NCI-H1436 treated with DMSO at 0.1 percent for 48 hours (cell line): ENCODE measurements at places on chromosomes 4 and X.

DNA sequence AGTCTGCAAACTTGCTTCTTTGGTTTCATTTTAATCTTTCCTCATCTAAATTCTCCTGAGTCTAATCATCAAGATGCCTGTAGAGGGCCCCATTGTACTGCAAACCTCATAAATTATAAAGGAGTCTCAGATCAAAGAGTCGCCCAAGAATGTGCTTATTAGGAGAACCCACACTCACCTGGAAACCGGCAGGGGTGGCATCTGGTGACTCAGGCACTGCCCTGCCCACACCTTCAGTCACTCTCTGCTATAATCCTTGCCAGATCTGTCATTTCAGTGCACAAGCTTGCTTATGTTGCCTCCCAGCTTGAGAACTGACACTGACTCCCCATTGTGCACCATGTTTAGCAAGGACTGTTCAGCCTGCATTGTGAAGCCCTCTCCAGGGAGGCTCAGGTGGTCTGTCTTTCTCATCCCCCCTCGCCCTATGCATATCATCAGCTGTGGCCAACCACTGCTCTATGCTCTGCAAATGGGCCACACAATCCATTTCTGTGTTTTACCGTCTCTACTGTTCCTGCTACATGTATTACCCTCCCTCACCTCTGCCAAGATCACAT is 12.4 kb downstream of the EPGN start:
- DNase-seq: no peak

- peak; percentile 67 for DNase-seq
Observed at GRCh38 chrX:47366041-47366722, 4.2 kb upstream of the ZNF157 start.

DNA sequence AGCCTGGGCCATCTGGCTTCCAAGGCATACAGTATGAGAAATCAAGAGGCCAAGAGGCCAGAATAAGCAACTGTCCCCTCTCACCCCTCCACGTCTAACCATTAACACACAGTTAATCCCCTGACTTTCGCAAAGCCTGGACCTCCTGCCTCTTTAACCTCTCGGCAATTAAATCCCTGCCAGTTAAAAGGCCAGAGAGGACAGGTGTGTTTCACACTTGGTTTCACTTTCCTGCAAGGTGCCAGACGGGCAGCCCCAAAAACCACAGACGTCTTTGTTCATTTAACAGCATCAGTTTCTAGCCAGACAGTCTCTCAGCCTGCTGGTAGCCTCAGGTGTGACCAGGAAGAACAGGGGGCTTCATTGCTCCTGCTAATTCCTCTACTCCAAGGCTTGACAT is 91.1 kb upstream of the KIT start:
- no peak for DNase-seq

DNA sequence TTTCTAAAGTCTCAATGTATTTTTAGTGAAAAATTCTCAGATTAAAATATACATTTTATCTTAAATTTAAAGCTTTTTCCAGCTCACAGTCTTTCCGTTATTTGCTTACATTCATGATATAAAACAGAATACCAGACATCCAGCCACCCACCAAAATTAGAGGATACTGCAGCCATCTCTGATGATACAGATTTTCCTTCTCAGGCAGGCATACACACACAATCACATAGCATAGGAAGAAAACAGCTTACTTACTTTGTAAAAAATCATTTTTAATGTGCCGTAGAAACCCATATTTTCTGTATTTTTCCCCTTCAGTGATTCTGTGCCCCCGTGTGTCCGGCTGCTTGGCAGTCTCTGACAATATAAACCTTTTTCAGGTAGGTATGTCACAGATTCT is 183.7 kb downstream of the FBXW7 start:
- DNase-seq: no peak

- DNase-seq: no peak
Observed at GRCh38 chrX:153526042-153526441, 8.6 kb downstream of the ATP2B3 start.

- DNase-seq: no peak
Observed at GRCh38 chr4:20617678-20618396, 82.4 kb upstream of the PACRGL start.

DNA sequence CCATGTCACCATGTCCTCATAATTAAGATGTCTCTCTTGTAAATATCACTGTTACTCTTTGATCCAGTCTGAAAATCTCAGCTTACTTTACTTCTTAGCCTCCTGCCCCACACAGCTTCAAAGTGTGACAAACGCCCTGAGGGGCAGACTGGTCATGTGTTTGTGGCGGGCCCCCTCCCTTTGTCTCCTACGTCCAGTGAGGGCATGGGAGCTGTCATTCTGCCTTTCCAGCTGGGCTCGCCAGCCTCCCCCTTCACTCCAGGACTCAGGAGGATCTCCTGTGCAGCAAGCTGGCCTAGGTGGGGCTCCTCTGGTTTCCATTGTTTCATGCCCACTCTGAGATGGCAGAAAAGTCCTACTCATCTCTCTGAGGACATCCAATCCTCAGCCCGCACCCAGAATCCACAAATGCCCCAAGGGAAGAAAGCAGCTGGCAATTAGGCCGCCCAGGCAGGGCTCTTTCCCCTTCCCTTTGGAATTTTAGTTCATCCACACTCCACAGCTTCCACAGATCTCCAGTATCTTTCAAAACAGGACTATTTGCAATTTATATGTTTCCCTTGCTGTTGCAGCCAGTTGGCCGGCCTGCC is 86.4 kb upstream of the C4orf50 start:
- DNase-seq: no peak

DNA sequence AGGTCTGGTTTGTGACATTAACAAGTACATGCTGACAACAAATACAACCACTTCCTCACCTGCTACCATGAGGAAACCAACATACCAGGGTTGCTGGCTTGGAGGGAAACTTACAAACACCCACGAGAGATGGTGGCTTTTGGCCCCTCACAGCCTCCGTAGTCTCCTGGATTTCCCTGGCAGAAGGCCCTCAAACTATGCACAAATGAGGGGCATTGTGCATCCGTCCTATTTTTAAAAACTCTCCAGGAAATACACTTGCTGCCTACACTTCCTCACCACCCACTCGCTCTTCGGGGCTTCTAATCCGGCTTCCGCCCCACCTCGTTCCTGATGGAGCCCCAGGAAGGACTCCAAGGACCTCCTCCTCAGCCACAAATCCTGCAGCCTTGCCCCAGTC is 355.0 kb upstream of the GATB start:
- no peak for DNase-seq

GRCh38 chr4:156188596-156188995 is 234.9 kb upstream of the CTSO start:
- DNase-seq: no peak

- no peak for DNase-seq
Observed at GRCh38 chr4:38105475-38106220, 145.4 kb downstream of the PTTG2 start.

- DNase-seq: no peak
Observed at GRCh38 chrX:109036624-109037023, 300.3 kb upstream of the IRS4 start.

- no peak for DNase-seq
Observed at GRCh38 chrX:49850028-49850427, 20.9 kb downstream of the PAGE4 start.

DNA sequence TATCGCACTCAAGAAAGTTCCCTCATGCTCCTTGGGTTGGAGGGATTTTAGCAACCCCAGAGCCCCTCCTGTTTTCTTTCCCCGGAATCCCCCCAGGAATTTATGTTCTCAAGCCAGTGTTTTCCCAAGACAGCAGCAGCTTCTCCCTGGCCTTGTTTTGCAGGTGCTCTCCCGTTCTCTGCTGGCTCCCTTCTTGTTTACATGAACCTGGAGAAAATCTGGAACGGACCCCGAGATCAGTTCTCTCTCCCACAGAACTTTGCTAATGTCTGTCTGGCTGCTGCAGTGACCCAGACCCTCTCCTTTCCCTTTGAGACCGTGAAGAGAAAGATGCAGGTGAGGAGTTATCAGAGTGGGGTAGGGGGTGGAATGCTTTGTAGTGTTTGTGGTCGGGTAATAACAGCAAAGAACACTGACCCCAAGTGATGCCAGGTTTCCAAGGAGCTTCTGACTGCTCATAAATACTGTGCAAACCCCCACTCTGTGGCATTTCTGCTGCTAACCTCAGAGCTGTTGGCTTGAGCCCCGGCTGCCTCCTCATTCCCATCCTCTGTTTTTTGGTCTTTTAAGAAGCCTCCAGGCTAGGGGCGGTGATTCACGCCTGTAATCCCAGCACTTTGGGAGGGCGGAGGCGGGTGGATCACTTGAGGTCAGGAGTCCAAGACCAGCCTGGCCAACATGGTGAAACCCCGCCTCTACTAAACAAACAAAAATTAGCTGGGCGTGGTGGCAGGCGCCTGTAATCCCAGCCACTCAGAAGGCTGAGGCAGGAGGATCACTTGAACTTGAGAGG is 11.1 kb downstream of the SLC25A43 start:
- DNase-seq: no peak

- no peak for DNase-seq
Observed at GRCh38 chr4:177052211-177052934, 257.3 kb upstream of the NEIL3 start.

GRCh38 chrX:54237014-54237413 is 54.0 kb upstream of the FAM120C start:
- no peak for DNase-seq

DNA sequence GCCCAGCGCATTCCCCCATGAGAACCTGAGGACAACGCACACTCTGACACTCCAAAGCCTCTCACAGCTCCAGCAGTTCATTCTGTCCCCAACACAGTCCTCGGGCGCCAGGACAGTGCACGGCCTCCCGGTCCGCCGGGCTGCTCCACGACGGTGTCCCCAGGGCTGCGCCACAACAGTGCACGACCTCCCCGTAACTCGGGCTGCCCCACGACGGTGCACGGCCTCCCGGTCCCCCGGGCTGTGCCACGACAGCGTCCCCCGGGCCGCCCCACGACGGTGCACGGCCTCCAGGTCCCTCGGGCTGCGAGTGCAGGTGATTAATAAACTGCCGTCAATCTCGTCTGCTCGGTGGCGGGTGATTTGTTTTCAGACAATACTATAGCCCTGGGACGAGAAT is 585.1 kb upstream of the FRG1 start:
- DNase-seq: no peak
